ENCODE measurements at places on chromosomes 12 and 14.

GRCh38 chr12:93943780-93944179 is 204.6 kb upstream of the PLXNC1 start:
- no peak for DNase-seq

DNA sequence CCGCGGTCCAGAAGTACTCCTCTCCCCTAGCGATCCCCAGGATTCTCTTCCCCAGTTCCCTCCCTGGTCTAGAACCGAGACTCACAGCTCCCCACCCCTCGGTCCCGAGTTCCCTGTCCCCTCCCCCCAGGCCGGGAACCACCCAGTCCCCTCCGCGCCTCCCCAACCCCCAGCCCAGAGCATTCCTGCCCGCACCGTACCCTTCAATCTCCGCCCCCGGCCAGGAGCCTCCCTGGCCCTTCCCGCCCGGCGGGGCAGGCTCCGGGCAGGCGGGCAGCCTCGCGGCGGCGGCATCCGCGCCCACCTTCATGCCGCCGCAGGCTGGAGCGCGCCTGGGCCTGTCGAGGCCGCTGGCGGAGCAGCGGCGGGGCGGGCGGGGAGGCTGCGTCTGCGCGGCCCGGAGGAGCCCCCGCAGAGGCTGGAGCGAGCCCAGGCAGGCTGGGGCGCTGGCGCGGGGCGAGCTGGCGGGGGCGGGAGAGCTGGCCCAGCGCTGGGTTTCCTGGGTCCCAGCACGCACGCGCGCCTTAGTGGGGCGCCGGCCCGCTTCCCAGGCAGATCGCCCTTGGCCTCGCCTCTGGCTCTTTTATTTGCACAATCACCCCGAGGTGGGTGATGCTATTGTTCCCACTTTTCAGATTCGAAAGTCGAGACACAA is 22.2 kb upstream of the GPR132 start:
- DNase-seq: no peak

DNA sequence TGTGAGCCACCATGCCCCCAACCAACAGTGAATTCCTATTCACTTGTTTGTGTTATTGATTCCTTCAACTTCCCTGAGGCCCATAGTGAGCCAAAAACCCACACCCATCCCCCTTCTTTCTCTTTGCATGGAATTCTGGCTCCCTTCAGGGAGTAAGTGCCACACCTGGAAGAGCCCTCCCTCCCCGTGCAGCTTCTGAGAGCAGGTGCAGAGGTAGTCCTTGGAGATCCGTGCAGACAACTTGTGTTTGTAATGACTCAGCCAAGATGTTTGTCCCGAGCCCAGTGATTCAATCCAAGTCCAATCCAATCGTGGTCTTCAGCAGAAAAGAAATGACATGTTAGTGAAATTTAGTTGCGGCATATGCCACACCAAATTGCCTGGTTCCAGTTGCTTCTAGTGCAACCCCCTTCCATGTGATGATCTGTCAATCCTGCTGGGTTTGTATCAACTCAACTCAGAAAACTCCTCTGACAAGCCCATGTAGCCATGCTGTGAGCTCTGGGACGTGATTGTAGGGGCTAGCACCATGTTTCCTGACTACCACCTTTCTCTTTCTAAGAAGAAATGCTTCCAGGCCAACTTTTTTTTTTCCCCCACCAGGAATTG is 27.5 kb downstream of the GPRC5A start:
- no peak for DNase-seq

DNA sequence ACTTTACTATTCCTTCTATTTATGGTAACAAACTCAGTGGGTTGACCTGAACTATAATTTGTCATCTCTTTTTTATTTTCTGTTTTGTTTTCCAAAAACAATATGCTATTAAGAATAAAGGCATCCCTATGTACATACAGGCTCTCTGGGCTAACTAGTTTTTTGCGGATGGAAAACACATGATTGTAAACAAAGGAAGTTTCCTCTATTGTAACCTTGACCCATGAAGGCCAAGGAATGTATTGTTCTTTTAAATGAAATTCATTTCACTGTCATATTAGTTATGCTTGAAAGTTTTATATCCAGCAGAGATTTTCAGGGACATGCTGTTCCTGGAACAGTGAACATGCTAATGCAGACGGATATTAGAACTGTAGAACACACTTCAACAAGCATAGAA is 705.0 kb upstream of the SEL1L start:
- DNase-seq: no peak

- no peak for DNase-seq
Observed at GRCh38 chr12:110079477-110080400, 31.4 kb upstream of the C12orf76 start.

DNA sequence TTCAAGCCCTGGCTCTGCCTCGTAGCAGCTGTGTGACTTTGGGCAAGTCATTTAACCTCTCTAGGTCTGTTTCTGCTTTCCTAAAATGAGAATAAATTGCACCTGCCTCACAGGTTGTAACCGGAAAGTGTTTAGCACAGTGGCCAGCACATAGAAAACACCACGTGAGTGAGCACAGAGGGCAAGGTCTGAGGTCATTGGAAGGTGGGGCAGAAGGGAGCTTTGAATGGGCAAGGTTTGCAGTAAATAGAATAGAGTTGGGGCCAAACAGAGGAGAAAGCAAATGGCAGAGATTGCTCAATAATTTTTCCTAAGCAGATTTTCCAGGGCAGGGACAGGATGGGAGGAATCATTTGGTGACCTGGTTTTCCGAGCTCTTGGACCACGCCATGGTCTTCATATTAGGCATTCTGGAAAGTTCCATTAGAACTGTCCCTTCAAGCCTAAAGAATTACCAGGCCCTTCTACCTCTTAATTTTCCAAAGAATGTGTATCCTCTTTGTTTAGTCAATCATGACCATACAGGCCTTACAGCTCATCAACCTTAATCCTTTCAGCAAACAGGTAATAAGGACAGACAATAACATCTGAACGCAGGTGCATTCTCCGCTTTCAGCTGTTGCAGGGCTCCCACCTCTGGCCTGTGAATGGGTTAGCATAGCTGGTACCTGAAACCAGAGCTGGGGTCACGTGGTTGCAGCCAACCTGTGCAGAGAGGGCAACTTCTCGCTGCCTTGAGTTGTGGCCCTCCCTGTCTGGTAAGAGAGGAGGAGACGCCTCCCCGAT is 53.8 kb downstream of the VWF start:
- no peak for DNase-seq

GRCh38 chr14:71022939-71023338 is 115.7 kb downstream of the PCNX1 start:
- no peak for DNase-seq

DNA sequence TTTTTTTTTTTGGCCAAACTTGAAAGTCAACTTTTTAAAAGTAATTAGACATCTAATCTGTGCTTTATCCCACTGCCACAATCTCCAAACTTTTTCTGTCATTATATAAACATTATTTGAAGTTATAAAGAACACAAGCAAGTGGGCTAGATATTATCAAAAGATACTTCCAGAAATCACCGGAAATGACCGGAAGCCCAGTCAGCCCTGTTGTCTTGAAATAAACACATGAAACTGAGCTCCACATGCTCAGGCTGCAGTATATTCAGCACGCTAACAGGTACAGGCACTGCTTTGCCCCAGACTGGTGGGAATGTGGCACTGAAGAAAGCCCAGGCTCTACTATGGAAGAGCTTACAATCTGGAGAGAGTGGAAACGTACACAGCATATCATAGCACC is 158.9 kb upstream of the PLEKHG7 start:
- DNase-seq: no peak

DNA sequence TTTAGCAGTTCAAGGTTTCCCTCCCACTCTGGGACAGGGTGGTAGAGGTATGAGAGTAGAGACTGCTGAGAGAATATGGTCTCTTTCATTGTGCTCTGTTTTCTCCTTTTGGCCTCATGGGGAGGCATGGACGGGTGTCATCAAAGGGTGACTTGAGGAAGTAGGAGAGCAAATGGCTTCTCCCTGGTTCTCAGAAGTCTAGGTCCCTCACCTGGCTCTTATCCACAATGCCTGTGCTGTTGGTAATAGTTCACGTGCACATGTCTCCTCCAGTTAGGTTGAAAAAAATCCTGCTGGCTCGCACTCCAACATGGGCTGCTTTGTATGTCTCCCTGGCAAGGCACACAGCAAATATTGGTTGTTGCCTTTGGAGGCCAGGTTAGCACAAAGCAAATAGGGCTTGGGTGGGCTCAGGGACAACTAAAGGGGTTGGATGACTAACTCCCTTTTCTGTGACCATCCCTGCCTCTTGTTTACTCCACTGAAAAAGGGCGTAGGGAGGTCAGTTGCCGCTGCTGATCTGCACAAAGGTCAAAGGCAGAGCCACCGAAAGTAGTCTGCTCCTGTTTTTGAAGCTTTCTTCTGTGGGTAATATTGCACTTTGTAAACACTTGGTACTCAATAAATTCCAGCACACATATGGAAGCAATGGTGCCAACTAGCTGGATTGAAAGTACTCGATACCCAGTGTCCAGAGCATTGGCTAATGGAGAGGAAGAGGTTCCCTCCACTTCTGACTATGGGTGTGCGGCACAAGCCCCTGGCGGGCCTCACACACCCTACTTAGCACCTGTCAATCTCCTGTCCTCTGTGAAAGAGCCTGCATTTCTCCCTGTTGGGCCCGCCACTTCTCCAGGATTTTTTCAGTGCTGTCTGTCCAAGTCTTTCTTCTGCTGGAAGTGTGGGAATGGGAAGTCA is 121.8 kb downstream of the SLC38A6 start:
- no peak for DNase-seq

Measured in HEK293T (cell line).